ENCODE measurements at places on chromosomes 6 and 20. TPM values are rescaled to one million over a fixed set of nuclear protein-coding genes. Genes with fewer than 3 reads are reported as not detected.

DNA sequence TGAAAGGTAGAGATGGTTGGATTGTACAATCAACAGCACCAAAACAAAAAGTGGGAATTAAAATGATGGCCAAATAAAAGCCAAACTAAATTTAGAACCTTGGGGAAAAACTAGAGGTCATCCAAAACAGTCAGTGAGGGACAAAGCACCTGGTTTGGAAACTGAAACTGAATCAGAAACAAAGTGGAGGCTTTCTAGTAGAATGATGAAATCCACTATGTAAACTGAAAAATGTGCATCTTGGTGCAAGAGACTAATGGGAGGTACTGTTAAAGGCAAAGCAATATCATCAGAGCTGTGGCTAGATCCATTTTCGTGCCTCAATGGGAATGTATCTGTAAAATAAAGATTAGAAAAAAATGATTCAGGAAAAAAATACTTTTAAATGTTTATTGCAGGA, 380.0 kb upstream of the GJE1 start:
- no peak for DNase-seq

DNA sequence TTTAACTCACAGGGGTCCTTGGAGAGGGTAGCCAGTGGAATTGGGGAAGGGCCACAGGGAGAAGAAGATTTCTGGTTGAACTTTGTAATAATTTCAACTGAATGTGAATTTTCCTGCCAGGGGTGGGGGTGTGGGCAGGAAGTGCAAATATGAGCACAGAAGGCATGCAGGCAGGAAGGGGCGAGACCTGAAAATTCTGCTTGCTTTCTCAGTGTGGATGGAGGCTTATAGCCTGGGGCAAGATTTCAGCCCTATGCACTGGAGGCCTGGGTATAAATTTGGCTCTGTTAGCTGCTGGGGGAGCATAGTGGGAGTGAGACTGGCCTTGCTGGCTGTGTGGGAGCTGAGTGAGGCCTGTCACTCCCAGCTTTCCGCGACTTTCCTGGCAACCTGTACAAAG, 54.4 kb downstream of the PERP start:
- DNase-seq, result no peak

TNF gene
- 1.9 TPM for total RNA-seq

SLC26A8 gene
- total RNA-seq, result 0.26 TPM

LRRN4 gene
- total RNA-seq, result 0.36 TPM

DNA sequence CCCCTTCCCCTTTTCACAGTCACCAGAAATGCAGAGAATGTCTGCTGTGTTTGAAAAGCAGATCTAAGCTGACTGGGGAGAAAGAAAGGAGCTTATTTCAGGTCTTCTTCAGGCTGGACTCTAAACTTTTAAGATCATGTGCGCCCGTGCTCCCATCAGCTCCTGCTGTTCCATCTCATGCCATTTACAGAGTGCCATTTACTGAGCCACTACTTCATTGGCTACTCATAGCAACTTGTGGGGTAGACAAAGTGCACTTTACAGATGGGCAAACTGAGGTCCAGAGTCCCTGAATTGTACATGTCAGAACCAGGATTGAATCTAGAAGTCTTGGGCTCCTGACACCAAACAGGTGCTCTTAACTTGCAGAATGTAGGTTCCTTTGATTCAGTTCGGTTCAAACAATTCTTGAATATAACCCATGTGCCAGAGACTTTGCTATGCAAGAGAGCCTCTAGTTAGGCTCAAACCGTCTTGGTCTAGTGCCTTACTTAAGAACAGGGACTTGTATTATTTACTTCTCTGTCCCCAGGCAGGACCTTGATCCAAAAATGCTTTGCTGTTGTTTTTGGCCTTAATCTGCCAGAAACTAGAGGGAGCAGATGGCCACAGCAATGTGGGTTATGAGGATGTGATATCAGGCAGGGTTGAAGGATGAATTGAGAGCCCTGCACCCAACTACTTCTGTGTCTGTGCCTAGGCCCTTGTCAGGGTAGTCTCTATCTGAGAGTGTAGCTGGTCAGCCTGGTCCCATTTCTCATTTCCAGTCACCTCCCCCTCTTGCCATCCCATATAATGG, 56.4 kb downstream of the RALY start:
- DNase-seq, result no peak

PAX1 gene
- not detected for total RNA-seq

OPN5 gene
- total RNA-seq, result not detected

DNA sequence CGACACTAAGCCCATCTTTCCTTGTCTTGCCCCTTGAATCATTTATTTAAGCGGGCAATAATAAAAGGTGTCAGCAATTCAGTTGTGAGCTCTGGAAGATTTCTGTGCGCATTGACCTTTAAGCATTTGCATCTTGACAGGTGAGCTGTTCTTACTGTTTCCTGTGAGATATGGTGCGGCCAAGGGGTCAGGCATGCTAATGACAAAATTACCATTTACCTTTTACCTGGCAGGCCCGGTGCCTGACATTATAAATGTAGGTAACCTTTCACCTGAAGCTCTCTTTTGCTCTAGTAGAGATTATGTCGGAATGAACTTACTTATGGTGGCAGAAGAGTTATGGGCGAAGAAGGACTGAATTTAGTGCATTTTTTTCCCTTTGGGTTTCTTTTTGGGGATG, 89.3 kb upstream of the EEF1E1 start:
- DNase-seq, result no peak

- no peak for DNase-seq
These were observed 62.6 kb upstream of the SIRPA start for GRCh38 chr20:1832634-1833033.

Data from aorta (tissue), 5 donors.